ENCODE measurements at places on chromosomes 5 and 9.

GRCh38 chr5:14148890-14149671, 5.9 kb downstream of the TRIO start:
- DNase-seq = no peak

DNA sequence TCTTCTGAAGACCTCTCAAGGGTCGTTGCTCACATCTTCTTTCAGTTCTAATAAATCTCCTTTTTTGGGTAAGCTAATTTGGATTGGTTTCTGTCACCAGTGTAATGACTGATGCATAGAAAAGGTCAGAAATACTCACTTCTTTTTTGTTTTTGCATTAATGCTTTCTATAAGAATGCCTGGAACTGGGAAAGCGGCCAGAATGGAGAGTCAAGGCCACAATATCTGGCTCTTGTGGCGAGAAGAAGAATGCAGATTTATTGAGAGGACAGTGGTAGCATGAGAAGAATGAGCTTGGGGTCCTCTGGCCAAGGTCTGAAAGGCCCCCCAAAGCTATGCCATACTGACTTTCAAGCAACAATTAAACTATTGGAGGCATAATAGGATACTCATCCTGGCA, 88.0 kb upstream of the SLC12A2 start:
- no peak for DNase-seq

DNA sequence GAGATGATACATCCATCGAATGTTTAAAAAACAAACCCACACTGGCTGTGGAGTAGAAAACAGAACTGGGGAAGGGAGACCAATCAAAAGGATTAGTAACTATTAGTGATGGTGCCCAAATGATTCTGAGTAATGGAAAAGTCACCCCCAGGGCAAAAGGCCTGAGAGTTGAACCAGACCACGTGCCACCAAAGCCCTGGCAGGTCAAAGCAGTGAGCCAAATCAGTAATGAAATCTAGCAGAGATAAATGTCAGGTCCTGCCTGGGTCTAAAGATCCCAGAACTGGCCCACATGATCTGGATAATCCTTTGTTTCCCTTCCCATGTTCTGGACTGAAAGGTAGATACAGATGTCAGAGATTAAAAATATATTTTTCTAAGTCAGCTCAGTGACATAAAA, 9.4 kb downstream of the OTULINL start:
- DNase-seq = no peak

DNA sequence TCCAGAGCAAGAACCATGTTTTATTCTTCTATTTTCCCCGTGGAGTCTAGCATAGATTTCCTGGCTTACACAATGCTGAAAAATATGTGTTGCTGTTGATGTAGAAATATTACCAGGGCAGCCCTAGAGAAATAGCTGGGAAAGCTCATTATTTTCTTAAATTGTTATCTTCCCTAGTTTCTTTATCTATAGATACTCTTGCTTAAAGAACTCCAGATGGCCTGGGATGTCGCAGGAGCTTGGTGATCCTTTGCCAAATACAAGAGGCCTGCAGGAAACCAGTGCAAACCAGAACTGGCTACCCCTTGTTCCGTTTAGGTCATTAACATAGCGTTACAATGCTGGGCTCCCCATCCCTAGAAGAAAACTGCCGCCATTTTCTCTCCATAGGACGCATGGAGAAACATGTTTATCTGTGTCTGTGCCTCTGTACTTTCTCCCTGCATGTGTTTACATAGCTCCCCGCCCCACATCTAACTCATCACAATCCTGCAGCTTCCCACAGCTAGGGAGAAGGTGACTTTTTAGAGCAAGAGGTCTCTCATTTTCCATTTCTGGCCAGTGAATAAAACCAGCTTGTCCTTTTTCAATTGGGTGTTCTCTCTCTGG, 6.4 kb downstream of the PRLR start:
- DNase-seq = no peak

DNA sequence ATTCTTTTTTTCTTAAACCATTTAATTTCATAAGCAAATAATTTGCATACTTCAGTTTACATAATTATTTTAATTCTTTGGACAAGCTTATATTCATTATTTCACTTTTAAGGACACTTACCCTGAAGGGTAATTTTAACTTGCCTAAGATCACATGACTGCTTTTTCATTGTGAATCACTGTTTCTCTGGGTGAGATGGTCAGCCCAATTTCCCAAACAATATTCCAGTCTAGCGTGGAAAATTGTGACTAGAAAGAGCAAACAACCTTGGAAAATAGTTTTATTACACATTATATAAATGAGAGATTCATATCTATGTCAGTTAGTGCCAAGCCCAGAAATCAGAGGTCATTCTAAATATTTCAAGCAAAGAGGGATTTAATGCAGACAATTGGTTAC, 21.4 kb upstream of the JAKMIP2 start:
- DNase-seq = no peak

DNA sequence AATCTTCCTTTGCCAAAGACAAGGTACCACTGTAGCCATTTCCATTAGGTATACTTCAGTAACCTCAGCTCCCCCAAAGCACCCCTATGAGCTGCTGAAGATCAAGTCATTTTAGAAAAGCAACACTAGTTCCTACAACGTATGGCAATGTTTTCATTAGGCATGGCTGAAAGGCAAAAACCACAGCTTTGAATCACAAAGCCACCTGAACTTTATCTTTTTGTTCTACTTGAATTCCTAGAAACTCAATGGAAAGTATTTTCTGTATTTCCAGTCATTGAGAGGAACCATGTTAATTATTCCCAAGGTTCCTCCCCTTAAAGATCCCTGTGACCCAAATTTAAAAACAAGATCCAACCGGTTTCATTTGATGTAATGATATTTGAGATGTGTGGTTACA, 152.1 kb downstream of the EFNA5 start:
- no peak for DNase-seq

GRCh38 chr5:81424728-81425127, 30.8 kb upstream of the ACOT12 start:
- DNase-seq = no peak

GRCh38 chr5:149886692-149887470, 57.7 kb downstream of the PDE6A start:
- DNase-seq = no peak

- no peak for DNase-seq
Measured at GRCh38 chr5:53436480-53437191, 43.8 kb upstream of the FST start.

DNA sequence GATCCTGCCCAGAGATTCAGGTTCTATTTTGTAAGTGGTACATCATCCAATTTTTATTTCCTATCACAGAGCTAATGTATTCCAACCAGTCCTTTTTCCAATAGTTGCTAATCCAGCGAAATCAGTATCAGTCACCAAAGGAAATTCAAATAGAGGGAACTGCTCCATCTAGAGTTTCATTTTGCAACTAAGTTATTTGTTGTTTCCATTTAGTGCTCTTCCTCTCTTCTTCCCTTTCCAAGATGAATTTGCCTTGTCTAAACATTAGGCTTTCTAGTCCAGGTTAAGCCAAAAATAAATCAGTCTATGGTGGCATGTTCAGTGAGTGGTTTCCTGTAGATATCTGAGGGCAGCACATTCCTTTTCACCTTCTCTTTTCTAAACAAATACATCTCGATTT, 79.8 kb upstream of the SPATA31D4 start:
- DNase-seq = peak; percentile 7

GRCh38 chr9:35673132-35674024, at the start of gene CA9:
Gene CA9 (plus strand): TSS chr9:35673928. CDS start chr9:35673960, 32 bp downstream.
- DNase-seq = no peak

GRCh38 chr5:145629047-145629446, 206.1 kb downstream of the PRELID2 start:
- DNase-seq = peak; percentile 13

- DNase-seq = peak; percentile 45
Measured at GRCh38 chr9:137167747-137168572, 1.9 kb downstream of the LRRC26 start.

GRCh38 chr9:136597965-136598364, 52.1 kb upstream of the NOTCH1 start:
- DNase-seq = no peak

DNA sequence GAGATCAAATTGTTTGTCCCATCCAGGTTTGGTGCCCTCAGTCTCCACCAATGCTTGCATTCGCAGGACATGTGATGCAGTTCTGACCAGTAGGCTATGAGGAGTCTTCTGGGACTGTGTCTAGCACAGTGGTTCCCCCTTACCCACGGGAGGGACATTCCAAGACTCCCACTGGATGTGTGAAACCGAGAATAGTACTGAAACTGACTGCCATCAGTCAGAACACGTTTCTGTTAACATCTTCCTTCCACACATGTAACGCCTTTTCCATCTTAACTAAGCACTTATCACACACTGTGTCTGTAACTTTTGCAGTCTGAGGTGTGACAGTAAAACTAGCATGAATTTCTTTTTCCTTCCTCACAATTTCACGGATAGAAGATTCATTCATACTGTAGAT, 74.7 kb downstream of the PTTG1 start:
- DNase-seq = no peak

DNA sequence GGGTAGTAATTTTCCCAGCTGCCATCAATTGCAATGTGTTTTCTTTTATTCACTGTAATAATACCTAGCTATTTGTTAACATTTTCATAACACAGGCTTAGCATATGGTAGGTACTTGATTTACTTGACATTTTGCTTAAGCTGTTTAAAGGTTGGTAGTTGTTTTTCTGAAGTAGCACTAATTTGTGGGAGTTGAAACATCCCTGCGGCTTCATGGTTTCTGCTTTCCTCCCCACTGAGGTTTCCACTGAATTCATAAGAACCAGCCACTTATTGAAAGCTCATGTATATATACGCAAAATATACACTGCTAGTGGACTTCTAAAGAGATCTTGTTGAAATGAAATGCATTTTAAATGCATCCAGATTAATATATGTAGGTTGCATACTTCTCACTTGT, 559.9 kb downstream of the TLE4 start:
- no peak for DNase-seq

DNA sequence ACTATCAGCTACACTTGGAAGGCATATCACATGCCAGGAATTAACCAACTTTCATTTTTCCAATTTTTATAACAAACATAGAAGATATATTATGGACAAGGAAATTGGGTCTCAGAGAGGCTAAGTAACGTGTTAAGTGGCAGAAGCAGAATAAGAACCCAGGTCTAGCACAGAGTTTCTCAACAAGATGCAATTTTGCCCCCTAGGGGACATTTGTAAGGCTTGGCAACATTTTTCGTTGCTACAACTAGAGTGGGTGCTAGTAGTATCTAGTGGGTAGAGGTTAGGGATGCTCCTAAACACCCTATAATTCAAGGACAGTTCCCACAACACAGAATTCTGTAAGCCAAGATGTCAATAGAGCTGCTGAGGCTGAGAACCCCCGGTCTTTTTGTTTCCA, 180.6 kb downstream of the SNCAIP start:
- DNase-seq = peak; percentile 25

DNA sequence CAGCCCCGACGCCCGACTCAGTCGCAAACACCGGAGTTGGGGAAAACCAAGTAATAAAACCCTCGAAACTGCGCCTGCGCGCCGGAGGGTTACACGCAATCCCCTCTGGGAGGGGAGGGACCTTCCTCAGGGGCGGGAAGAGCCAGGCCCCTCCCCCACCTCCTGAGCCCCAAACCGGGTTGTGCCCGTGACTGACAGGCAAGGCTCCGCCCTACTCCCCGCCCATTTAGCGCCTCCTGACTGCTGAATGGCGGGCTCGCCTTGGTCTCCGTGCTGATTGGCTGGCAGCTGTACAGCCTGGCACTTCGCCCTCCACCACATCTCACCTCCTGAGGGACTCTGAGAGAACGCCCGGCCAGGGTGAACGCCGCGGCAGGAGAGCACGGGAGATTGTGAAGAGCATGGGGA, at the start of gene PRDM9:
Gene PRDM9 (plus strand): TSS at position 332 of the 408 bp plus-strand sequence. CDS start 1,425 bp downstream, outside the sequence.
- peak; percentile 18 for DNase-seq

GRCh38 chr9:135213566-135213965, 126.1 kb downstream of the OLFM1 start:
- no peak for DNase-seq

DNA sequence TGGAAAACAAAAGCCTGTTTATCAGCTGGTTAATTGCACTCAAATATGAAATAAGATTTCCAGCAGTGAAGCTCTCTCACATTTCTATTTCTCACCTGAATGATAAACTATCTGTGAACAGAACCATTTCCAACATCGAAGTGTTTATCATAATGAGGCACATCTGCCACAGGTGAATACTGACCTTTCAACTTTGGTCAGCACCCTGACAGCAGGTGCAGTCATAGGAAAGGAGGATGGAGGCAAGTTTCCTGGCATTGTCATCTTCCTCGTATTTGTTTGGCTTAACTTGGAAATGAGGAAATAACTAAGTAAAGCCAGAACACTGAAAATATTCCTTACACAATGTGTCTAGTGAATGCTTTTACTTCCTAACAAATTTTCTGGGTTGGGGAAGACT, 716.4 kb downstream of the NR2F1-AS1 start:
- no peak for DNase-seq

GRCh38 chr5:167953151-167953798, 338.2 kb upstream of the WWC1 start:
- DNase-seq = no peak

DNA sequence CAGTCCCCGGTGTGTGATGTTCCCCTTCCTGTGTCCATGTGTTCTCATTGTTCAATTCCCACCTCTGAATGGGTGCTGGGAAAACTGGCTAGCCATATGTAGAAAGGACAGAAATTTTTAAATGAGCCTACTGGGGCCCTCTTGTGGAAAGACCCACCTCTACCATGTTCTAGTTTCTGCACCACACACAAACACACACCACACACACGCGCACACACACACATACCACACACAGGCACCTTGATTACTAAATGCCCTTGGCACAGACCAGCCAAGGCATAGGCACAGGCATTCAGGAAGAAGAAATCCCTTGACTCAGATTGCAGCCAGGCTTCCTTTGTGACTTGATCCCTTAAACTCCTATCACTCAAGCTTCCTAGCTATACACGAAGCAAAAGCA, 60.5 kb downstream of the SIL1 start:
- DNase-seq = peak; percentile 56

DNA sequence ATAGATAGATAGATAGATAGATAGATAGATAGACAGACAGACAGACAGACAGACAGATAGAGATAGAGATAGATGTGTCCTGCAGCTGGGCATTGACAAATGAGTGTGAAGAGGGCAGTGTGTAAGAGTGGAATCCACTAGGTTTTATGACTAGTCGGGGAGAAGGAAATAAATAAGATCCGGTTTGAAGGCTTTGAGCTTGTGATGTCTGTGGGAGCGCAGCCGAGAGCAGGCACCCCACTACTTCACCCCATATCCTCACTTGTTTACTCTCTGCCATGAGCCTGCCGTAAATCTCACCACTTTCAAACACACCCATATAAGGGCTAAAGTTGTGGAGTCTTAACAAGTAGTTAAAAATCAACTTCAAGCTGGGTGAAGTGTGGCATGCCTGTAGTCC, 1.4 kb upstream of the SUSD1 start:
- peak; percentile 39 for DNase-seq

DNA sequence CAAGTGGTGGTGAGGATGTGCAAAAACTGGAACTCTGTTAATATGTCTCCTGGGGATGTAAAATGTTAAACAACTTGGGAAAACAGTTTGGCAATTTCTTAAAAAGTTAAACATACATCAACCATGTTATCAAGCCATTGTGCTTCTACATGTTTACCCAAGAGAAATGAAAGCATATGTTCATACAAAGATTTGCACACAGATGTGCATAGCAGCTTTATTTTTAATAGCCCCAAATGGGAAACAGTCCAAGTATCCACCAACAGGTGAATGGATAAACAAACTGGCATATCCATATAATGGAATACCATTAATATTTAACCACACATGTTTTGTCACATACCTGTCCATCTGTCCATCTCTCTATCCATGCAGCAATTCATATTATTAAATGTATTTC, 6.2 kb downstream of the VPS13A start:
- DNase-seq = no peak

Data from hematopoietic multipotent progenitor cell treated with erythropoietin and hydrocortisone succinate and interleukin-3 and kit ligand, for 4 days (in vitro differentiated cells).